ENCODE measurements at places on chromosomes 4 and X.

DNA sequence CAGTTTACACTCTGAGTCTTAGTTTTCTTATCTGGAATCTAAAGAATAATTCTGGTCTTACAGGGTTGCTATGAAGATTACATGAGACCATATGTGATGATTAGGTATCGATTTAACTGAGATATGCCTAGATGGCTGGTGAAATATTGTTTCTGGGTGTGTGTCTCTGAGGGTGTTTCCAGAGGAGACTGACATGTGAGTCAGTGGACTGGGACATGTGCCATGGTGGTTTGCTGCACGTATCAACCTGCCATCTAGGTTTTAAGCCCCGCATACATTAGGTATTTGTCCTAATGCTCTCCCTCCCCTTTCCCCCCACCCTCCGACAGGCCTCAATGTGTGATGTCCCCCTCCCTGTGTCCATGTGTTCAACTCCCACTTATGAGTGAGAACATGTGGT lies 186.0 kb upstream of the CXorf66 start:
- no peak for DNase-seq

DNA sequence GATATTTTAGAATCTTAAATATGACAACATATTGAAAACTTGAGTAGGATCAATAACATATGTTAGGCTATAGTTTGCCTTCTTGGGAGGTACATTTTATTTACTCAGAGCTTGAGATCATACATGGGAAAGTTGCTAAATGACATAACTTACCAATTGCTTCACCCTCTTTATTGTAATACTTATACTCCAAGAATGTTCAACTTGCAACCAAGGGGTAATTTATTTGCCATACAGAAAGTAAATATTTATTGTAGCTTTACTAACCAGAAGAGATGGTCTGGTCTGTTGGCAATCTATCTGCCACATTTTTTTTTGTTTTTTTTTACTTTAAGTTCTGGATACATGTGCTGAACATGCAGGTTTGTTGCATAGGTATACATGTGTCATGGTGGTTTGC lies 426.6 kb downstream of the ARHGAP24 start:
- no peak for DNase-seq

GRCh38 chr4:182320580-182320979 lies 77.4 kb downstream of the TENM3 start:
- DNase-seq = no peak

DNA sequence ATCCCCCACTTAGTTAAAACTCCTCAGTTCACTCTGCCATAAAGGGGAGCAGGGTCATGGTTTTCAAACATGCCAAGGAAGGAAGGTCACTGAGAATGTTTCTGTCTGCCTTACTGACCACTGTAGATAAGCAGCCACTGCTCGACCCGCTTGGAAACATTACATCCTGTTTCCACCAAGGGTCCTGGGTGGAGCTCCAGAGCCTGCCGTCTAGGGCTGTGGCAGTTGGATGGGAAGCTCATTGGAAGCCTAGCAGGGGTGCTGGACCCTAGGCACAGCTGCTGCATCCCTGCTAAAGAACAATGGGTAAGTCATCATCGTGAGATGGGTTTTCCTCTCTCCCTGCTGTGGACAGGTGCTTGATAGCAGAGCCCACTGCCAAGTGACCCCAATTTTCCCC lies 76.0 kb upstream of the SRD5A3 start:
- no peak for DNase-seq

- no peak for DNase-seq
Observed at GRCh38 chrX:37986893-37987292, 19.5 kb upstream of the SYTL5 start.

DNA sequence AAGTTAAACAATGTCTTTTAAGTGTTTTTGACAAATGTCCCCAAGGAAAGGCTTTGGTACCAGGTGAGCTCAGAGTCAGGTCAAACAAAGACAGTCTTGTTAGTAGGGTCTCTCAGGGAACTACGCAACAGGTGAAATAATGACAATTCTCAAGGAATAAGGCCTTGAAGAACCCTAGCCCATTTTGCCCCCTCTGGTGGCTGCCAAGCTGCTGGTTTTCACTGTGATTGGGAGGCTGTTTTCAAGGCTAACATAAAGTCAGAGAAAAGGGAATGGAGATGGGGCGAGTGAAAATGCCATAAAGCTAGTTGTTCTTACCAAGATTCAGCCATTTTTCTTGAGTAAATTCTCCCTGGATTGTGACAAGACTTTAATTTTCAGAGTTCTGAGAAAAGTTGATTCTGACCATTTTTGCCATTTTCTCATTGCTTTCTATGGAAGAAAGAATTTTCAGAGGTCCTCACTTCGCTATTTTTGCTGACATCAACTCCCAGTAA lies 58.7 kb downstream of the RWDD4 start:
- no peak for DNase-seq

DNA sequence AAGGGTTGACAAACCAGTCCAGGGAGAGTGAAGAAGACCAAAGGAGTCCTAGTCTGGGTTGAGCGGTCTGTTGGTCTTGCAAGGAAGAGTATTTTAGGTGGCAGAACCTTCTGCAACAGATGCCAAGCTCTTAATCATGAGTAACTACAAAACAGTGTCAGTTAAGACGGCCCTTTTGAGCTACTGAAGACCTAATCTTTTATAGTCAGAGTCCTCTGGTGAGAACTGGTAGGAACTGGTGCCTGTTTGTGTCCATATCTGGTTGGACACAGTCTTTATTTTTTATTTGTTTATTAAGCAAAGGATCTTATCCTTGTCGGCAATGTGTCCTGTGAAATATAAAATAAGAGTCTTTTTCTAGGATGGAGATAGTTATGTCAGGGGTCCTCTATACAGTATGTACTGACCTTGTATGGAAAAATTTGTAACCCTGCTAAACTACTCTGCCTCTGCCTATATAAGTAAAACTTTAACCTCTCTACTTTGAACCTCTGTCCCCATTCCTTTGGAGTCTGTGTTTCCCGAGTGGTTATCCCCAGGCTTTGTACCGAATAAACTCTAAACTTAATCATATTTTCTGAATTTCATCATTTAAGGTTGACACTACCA lies 47.1 kb downstream of the FAM13A start:
- DNase-seq = no peak

- DNase-seq = peak; percentile 70
Observed at GRCh38 chr4:76251441-76252270, at the start of gene FAM47E. Gene FAM47E, plus strand, starts transcription at chr4:76251721. Its CDS starts 26 bp downstream, at chr4:76251747.

DNA sequence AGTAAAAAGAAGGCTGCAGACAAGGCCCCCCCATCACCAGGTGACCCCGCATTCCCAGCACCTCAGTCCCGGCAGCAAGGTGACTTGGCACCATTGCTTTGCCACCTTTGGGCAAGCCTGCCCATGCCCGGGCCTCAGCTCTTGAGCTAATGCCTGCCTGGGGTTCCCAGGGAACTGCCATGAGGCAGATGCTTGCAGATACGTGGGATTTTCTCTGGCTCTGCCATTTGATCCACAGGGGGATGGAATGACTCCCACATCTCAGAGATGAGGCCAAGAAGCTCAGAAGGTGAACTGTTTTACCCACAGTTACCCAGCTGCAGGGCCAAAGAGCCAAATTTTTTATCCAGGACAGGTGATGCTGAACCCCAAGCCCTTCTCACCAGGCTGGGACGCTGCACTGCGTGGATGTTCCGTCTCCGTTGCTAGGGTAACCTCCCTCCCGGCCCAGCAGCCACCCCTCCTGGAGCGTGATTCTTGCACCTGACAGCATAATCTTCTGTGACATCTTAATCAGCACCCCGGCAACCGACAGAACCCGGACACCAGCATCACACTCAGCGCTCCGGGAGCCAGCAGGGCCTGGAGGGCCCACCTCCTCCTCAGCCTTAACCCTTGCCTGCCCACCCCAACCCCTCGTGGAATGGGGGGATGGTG lies 15.7 kb upstream of the MSX1 start:
- DNase-seq = no peak

- DNase-seq = no peak
Observed at GRCh38 chr4:127936974-127937373, 28.0 kb downstream of the MFSD8 start.

- DNase-seq = no peak
Observed at GRCh38 chr4:7902826-7903225, 36.8 kb downstream of the AFAP1 start.

DNA sequence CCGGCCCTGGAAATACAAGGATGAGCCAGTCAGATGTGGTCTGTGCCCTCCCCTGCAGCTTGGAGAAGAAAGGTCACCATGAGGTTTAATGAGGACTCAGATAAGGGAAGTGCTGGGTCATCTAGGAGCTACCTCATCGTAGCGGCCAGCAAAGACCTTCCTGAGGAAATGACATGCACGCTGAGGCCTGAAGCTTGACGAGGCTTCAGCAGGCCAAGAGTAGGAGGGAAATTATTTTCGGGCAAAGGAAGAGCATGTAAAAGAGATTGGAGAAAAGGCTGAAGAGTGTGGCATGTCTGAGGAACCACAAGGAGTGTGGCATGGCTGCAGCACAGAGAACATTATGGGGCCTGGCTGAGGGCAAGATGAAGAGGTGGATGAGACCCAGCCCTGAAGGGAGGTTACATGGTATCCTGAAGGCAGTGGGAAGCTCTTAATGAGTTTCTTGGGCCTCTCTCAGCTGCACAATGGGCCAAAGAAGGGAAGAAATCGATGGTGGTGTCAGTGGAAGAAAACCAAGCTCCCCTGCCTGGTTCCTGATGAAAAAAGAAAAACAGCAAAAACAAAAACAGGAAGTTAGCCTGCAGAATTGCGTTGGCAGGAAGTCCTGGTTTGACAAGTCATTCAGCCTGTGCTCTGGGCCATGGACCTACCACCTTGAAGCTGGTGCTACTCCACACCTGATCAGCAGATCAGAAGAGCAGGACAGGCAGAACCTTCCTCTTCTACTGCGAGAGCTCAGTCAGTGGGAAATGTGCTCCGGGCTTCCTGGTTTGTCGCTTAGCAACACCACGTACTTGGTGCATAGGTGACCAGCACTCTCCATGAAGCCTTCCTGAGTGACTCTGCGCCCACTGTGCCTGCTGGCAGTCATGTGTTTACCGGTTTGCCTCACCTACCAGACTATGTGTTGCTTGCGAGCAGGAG lies 134.5 kb upstream of the KLF3 start:
- DNase-seq = no peak

DNA sequence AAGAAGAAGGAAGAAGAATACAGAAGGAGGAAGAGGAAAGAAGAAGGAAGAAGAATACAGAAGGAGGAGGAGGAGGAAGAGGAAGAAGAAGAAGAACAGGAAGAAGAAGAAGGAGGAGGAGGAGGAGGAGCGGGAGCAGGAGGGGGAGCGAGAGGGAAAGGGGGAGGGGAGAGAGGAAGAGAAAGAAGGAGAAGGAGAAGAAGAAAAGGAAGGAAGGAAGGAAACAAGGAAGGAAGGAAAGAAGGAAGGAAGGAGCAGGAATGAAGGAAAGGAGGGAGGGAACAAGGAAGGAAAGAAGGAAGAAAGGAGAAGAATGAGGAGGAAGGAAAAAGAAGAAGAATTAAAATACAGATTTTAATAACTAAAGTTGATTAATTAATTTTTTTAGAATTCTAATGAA lies 82.5 kb upstream of the PTPN13 start:
- DNase-seq = no peak

- DNase-seq = no peak
Observed at GRCh38 chrX:154092371-154092770, 5.1 kb downstream of the MECP2 start.

DNA sequence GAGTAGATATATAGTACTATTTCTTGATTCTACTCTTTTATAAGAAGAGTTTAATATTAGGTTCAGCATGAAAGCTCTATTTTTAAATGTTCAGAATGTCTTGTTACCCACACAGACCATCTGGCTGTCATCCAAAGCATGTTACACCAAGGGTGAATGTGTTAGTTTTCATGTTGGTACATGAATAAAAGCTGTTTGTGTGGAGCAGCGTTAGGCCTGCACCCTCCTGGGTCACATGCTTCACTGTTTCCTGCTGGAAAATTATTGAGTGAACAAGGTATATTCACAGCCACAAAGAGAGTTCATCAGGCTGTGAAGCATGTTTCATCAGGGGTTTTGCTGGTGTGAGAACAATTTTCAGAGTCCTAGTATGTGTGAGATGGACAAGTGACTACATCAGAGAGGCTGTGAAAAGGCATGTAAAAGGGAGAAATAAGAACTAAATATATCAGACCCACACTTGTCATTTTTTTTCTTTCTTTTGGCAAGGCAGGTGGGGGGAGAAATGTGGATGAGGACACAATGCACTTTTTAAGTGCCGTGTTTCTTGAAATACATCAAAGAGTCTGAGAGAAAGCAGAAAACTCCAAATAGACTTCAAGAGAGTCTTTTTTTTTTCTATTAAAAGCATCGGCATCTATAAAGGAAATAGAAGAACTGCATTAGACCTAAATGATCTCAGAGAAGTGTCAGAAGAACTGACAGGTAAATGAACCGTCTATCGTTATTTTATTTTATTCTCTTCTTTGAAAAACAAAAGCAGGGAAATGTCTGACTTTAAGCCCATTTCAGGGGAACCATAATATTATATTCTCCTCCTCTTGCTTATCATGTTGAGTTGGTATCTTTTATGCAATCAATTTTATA lies 2429.7 kb downstream of the PCDH7 start:
- no peak for DNase-seq

GRCh38 chr4:139838811-139839210 lies 173.2 kb downstream of the MGST2 start:
- no peak for DNase-seq

GRCh38 chr4:165013691-165014090 lies 18.1 kb upstream of the TRIM60 start:
- DNase-seq = no peak

DNA sequence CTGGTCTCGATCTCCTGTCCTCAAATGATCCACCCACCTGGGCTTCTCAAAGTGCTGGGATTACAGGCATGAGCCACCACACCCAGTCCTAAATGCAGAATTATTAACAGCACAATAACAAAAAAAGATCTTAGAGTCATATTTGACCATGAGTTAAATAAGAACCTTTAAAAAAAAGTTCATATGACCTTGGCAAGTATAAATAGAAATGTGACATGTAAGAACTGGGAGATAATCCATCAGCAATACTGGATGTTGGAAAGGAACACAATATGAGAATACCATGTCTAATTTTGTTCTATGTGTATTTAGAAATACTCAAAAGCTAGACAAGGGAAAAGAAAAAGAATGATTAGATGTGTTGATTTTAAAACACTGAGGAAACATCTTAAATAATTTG lies 231.6 kb downstream of the RAPGEF2 start:
- DNase-seq = no peak

DNA sequence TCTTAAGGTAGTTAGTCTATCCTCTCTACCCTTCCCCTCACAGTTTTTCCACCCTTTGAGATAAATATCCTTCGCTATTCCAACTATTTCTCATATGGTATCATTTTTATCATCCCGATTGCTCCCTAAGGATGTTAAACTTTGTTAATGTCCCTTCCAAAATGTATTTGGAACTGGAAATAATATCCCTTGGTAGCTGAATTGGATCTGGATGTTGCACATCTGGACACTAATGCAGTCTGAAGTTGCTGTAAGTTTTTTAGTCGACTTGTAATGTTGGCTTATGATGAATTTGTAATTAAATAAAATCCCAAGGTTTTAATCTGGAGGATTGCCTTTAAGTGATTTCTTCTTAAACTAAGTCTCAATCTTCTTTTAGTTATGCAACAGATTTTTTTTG lies 22.5 kb downstream of the XIAP start:
- DNase-seq = no peak

DNA sequence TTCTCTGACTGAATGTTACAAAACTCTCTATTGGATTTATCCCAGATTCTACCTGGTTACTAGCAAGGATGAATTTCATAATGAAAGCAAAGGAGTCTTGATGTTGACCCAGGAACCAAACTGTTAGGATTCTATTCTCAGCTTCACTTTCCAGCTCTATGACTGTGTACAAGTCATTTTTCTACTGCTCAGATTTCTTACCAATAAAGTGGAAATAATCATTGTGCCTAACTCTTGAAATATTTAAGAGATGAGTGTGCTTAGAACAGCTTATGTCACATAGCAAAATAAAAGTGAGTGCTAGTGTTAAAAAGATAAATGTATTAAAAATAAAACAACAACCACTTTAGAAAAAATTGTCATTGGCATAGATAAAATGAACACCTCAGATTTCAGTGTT lies 45.6 kb downstream of the EPHA5 start:
- DNase-seq = no peak
